Renal cortex interstitium (tissue), 15 donors: ENCODE measurements at places on chromosomes 2 and 18.

GRCh38 chr2:64291181-64291580 lies 147.0 kb upstream of the PELI1 start:
- DNase-seq, result no peak

- no peak for DNase-seq
Observed at GRCh38 chr18:36516726-36517125, 219.2 kb downstream of the FHOD3 start.

GRCh38 chr2:47209622-47210021 lies 54.5 kb upstream of the STPG4 start:
- DNase-seq, result no peak

- DNase-seq, result no peak
Observed at GRCh38 chr2:28062867-28063266, 172.3 kb downstream of the BABAM2 start.

DNA sequence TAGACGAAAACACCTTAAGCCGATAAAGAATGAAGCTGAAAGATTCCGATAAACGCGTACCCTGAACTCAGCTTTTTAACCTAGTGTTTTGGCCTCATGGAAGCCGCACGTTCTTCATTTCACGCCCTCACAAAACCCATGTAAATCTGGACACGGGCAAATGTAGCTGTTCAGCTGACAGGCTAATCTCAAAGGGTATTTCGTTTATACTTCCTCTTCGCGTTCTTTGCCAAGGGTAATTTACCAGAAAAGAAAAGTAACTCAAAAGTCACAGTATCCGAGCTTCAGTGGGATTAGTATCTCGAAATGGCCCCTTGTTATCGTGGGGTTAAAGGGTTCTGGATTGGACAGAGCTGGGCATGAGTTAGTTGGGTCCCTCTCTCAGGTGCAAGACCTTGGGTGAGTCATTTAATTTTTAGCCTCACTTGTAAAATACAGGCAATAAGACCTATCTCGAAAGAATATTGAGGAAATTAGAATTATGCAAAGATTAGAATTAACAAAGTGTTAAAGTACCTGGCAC lies 22.0 kb upstream of the STPG4 start:
- no peak for DNase-seq

DNA sequence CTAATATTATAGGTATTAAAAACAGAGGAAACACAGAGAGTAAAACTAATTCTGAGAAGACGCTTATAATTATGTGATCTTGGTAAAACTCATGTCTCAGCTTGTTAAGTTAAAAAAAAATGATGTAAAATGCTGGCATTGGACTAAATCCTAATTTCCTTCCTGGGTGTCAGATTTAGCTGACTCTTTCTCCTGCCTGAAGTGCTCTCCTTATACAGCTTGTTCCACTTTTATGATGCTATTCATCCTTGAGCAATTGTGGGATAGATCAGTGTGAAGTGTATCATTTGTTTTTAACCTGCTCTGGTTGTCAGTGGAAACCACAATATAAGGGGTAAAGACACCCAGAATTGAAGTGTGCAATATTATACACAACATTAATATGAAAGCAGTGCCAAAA lies 84.9 kb downstream of the EFEMP1 start:
- no peak for DNase-seq

GRCh38 chr18:44156126-44156525 lies 524.6 kb upstream of the SETBP1 start:
- DNase-seq, result no peak

- no peak for DNase-seq
Observed at GRCh38 chr2:7502336-7502735, 585.1 kb downstream of the RNF144A start.

DNA sequence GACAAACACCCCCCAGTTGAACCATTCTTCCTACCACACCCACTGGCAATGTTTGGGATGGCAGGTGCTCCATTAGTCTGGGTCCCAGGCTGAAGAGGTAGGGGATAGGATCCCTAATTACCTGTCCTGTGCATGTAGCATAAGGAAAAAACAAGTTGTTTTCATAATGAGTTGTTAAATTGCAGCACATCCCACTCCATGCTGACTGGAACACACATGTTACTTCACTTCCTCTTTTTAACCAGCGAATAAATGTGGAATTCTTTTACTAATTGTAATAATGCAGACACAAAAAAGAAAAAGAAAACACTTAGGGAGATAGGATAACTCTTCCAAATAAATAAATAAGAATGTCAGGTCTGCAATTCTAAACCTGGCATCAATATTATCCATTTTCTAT lies 11.8 kb upstream of the CBLN2 start:
- no peak for DNase-seq
